Omental fat pad (tissue), 4 donors: ENCODE measurements at places on chromosomes 2 and 18. TPM values are rescaled to one million over a fixed set of nuclear protein-coding genes. Genes with fewer than 3 reads are reported as not detected.

Gene KIAA1328
- 6.0 TPM for total RNA-seq

DNA sequence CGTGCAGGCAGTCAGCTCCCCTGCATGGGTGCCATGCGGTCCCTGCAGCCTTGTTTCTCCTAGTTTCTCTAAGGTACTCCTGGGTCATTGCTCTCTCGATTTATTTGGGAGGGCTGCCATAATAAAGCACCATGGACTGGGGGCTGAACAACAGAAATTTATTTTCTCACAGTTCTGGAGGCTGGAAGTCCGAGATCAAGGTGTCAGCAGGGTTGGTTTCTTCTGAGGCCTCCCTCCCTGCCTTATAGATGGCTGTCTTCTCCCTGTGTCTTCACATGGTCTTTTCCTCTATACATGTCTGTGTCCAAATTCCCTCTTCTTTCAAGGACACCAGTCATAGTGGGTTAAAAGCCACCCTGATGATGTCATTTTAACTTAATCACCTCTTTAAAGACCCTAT, 40.5 kb downstream of the RPL37A start:
- DNase-seq: no peak

- DNase-seq: no peak
Observed at GRCh38 chr18:8745355-8746014, 40.1 kb downstream of the MTCL1 start.

GRCh38 chr18:25019931-25020330, 332.0 kb downstream of the ZNF521 start:
- DNase-seq: no peak
